Stimulated activated CD8-positive, alpha-beta memory T cell treated with anti-CD3 and anti-CD28 coated beads, Interleukin-4, amount 100 ng/mL, for 24 hours (primary cell): ENCODE measurements at places on chromosomes 2 and 18.

DNA sequence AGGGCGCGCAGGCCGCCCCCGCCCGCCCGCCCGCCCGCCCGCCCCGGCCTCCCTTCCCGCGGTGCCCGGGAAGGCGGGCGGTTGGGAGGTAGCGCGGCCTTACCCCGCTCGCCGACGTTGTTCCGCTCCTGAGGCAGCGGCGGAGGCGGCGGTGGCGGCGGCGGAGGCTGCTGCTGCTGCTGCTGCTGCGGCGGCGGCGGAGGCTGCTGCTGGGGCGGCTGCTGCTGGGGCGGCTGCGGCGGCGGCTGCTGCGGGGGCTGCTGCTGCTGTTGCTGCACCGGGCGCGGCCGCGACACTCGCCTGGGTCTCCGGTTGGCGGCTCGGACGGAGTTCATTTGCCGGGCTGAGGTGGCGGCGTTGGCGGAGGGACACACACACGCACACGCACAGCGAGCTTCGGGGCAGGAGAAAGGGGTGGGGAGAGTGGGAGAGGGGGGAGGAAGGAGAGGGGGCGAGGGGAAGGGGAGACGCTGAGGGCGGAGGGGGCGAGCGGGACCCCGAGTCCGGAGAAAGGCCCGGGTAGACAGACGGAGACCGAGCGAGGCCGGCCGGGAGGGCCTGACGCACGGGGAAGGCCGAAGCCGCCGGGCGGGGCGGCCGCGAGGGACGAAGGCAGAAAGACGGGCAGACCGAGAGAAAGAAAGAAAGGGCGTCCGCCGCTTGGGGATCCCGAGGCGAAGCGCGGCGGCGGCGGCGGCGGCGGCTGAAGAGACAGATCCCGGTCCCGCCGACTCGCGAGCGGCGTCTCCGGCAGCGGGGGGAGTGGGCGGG is 727 bp downstream of the FBXO11 start:
- DNase-seq: peak; percentile 38

GRCh38 chr2:112626604-112627059 is 19.1 kb upstream of the SLC20A1 start:
- peak; percentile 32 for DNase-seq

GRCh38 chr2:240258685-240259084 is 118.2 kb upstream of the OTOS start:
- DNase-seq: no peak

DNA sequence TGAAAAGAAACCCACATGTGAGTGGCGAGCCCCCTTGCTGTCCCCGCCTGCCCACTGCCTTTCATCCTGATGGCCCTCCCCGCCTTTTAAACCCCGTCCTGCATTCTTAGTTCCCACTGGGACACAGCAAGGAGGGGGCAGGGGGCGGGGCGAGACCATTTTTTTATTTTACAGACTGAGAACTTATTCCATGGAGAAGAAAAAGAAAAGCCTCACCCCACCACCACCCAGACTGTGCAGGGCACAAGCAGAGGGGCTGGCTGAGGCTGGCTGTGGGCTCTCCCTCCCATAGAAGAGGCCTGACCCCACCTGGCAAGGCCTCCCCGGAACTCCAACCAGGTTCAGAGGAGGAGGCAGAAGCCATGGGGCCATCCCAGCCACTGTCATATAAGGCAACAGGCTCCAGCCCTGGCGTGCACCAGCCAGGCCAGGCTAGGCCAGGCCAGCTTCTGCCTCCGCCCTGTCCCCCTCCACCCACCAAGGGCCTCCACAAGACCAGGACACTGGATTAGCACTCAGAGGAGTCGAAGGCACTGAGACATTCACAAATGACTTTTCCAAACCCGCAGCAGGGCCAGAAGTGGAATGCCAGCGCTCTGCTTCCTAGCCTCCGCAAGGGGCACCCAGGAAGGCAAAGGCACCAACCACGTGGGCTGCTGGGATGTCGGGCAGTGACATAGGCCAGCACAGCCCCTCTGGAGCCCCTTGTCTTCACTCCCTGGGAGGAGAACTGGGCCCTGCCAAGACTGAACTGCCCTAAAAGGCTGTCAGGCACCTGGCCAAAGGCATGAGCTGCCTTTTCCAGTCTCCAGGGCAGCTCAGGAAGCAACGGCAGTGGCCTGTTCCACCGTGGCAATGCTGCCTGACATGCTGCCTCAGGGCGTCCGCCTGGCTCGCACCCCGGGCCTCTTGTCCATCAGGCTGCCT is 37.5 kb upstream of the SEMA4C start:
- DNase-seq: no peak

DNA sequence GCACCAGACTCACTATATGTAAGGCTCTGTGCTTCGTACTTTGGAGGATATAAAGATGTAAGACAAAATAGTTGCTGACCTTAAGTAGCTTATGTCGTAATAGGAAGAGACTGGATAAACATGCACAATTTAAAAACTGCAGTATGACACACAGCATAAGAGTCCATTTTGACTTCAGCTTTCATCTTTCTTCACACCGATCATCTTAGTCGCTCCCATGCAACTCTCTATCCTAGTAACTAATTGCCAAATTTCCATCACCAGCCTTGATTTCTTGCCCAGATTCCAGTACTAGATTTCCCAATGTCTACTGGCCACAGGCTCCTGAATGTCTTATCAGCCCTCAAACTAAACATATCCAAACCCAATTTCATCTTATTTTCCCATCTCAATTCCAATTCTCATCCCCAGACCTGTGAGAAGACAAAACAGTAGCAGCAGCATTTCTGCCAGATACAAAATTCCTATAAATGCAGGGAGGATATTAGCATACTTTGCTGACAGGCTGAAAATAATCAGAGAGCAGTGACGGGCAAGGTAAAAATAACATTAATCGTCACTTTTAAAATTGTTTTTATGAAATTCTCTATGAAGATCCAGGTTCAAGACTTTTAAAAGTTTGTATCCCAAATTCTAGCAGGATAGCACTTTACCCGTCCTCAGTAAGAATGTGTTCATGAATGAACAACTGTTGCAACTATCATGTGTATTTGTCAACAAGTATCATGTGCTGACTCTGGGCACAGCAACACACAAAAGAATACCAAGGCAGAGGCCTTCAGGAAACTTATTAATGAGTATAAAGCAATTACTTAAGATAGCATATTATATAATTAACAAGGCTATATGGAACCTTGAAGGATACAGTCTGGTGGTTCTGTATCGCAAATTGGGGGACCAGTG is 42.2 kb downstream of the KIDINS220 start:
- DNase-seq: no peak

- DNase-seq: no peak
Observed at GRCh38 chr18:58605027-58606020, 23.6 kb downstream of the ALPK2 start.

GRCh38 chr18:37383846-37384595 is 181.6 kb downstream of the CELF4 start:
- no peak for DNase-seq

- no peak for DNase-seq
Observed at GRCh38 chr2:188292348-188293239, 920 bp downstream of the GULP1 start.

GRCh38 chr2:44055664-44056063 is 59.9 kb upstream of the LRPPRC start:
- DNase-seq: no peak
